ENCODE measurements at places on chromosomes 7 and 10.

DNA sequence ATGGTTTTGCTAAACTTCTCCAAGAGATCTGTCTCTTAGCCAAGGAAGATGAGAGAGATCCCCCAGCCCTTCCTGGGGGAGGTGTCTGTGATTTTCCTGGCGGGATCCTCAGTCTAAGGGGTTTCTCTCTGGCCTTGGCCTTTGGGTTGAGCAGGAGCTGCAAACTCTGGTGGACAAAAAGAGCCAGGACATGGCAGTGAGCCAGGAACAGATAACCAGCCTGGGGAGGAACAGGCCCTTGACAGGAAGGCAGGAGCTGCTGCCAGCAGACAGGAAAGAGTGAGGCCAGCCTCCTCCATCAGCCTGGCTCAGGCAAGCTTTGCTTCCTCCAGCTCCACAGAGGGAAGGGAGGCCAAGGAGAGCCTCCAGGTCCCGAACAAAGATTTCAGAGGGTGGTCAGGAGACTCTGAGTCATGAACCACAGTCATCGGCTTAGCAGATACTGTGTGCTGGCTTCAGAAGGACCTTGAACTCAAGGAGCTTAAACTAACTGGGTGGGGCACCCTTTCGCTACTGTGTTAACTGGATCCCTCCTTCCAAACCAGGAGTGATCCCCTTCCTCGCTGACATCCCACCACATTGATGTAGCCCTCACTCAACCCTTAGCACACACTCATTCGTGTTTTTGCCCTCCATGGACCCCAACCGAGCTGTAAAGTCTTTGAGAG is 34.7 kb downstream of the DDIT4 start:
- no peak for DNase-seq

DNA sequence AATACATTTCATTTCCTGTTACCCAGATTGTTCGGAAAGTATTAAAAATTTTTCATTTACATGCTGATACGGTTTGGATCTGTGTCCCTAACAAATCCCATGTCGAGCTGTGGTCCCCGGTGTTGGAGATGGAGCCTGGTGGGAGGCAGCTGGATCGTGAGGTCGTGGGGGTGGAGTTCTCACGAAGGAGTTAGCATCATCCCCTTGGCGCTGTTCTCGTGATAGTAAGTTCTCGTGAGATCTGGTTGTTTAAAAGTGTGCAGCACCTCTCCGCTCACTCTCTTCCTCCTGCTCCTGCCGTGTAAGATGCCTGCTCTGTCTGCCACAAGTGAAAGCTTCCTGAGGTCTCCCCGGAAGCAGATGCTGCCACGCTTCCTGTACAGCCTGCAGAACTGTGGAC is 30.9 kb downstream of the PLEKHS1 start:
- no peak for DNase-seq

- DNase-seq: no peak
These were observed 11.2 kb downstream of the WDFY4 start for GRCh38 chr10:48695636-48696534.

- DNase-seq: no peak
These were observed 49.7 kb downstream of the MICALL2 start for GRCh38 chr7:1409555-1409954.

DNA sequence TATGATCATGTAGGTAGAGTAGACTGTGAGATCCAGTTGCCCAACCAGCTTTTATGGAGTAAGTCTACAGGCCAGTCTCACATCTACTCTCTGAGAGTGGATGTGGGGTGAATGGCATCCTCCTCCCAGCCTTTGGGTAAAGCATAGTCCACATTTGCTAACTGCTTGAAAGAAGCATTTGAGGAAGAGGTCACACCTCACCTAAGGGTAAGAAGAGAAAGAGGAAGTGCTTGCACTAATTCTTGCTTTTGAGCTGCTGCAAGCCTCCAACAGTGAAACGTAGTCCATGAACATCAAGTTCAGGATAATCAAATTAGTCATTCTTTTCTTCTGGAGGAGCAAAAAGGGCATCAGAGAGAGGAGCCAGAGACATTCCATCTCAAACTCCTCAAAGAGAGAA is 93.9 kb upstream of the AGR3 start:
- DNase-seq: no peak

DNA sequence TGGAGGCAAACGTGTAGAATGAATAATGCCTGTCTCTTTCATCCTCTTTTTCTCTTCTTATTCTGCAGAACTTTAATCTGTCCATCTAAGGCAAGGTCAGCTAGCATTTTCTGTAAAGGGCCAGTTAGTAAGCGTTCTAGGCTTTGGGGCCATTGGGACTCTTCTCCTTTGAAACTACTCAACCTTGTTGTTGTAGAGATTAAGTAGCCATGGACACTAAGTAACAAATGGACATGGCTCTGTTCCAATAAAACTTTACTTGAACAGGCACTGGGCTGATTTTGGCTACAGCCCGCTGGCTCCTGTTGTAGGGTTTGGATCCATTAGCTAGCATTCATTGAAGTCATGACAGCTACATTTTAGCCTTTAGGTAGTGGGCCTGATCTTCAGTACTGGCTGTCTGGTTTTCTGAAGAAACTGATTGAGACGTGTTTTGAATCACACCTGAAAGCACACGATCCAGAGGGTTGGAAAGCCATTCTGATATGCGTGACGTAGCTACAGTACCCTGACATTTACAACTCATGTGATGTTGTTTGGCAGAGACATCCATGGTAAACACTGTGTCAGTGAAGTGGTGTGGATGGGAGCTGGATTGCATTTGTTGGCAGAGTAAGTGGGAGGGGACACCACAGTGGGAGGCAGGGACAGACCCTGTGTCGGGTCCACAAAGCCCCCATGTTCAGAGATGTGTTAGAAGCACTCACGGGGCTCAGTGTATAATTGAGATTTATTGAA is 92.5 kb downstream of the MTPN start:
- no peak for DNase-seq

DNA sequence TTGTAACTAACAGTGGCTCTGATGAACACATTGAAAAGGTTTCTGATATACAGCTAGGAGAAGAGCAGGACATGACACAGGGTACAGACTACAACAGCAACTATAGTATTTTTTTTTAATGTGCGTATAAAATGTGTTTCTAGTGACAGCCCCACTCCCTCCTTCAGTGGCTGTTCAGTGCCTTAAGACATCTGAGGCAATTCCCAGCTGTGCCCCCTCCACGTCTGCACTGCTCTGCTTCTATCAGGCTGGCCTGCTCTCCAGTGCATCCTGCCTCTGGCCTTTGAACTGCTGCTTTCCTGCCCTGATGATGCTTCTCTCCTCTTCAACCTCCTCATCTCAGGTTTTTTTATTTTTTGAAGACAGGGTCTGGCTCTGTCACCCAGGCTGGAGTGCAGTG is 111.2 kb downstream of the SPAG6 start:
- DNase-seq: no peak

- no peak for DNase-seq
These were observed 5.9 kb downstream of the SLIT1 start for GRCh38 chr10:97179731-97180362.

GRCh38 chr10:51834548-51834947 is 135.2 kb upstream of the CSTF2T start:
- no peak for DNase-seq

- DNase-seq: no peak
These were observed 16.5 kb downstream of the GBF1 start for GRCh38 chr10:102261842-102262241.

DNA sequence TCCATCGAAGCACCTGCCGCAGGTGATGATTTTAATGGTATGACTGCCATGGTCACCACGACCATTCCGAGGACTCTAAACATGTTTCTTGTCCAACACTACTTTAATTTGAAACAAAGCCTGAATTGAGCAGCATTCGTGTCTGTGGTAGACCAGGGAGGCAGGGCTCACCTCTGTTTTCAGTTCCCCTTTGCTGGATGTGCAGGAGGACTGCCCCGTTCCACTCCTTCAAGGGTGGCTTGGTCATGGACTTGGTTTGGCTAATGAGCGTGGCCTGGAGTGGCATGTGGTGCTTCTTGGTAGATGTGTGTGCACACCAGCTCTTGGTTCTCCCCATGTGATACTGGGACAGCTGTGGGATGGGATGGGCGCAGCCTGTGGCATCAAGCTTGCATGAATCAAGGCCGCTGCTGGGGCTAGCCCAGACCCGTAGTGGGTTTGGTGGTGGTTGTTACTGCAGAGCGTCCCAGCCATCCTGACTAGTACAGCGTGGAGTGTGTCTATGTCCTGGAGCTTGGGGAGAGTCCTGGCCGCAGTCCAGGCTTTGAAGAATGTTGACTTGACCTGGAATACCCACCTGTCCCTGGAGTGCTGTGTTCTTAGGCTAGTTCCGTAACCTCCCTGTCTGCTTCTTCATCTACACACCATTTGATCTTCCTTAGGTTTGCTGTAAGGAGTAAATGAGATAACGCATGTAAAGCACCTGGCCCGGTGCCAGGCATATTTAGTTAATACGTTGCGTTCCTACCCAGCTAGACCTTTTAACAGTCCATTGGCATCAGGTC is 34.8 kb downstream of the MGMT start:
- DNase-seq: no peak

GRCh38 chr7:44235582-44236332 is 35.0 kb downstream of the YKT6 start:
- DNase-seq: no peak

- no peak for DNase-seq
These were observed 40.1 kb downstream of the SEC23IP start for GRCh38 chr10:119932631-119933030.

GRCh38 chr10:45286980-45287379 is 28.4 kb downstream of the OR13A1 start:
- DNase-seq: no peak

GRCh38 chr7:93046641-93047040 is 71.1 kb downstream of the SAMD9 start:
- no peak for DNase-seq

DNA sequence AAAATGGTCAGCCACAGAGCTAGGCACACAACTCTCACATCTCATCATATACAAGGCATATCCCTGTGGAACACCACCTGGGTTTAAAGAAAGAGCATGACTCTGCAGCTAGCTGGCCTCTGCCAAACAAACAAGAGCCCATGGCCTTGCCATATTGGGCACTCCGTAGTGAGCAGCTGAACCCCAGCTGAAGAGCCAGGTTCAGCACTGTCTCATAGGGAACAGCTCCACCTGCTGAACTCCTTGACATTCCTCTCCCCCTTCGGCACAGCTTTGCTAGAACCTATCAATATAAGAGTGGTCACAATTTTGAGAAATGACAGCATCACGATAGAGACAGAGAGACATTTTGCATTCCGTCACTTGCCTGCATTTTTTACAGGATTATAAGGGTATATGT is 20.0 kb downstream of the SORCS1 start:
- DNase-seq: no peak

DNA sequence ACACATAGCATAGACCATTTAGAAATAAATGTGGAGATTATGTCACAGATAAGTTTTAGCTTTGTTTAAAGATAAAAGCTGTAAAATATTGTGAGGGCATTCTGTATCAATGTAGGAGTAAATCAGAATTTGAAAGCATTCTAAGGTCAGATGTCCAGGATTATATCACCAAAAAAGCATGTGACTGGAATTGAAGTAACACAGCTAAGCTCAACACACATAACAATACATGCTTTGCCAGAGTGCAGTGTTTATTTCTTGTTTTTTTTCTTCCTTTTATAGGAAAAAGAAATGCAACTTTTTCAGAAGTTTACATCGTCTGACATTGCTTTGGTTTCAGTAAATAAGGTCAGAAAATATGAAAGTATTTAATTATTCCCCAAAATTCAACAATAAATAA is 183.4 kb downstream of the HTR7 start:
- no peak for DNase-seq

DNA sequence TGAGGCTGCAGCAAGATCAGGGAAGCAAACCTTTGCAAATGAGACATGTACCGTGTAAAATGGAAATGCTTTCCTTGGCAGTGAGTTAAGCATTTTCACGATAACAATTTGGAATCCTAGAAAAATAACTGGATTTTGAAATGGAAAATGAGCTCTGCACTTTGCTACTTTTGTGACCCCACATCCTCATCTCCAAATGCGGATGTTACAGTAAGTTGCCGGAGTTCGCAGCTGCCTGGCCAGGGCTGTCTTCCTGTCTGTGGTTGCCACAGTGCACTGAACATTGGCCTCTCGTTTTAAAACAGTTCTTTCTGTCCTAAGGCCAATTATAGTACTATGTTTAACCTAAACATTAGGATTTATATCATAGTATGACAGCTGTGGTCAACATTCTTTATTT is 136.2 kb upstream of the FZD8 start:
- DNase-seq: no peak

DNA sequence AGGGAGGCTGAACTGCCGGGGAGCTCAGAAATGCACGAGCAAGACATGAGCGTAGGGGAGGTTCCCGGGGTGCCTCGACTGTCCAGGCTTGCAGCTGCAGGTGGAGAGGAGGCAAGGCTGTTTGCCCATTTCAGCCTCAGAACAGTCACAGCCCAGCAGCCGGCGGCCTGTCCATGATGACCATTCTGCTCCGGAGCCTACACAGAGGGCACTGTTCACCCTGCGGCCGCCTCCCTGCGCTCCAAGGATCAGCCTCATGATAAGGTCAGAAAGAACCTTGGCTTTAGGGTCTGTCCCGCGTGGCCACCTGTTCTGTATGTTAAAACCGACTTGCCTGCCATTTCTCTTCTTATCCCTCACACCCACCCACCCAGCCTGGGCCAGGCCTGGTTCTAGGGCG is 21.9 kb upstream of the CFAP46 start:
- no peak for DNase-seq

DNA sequence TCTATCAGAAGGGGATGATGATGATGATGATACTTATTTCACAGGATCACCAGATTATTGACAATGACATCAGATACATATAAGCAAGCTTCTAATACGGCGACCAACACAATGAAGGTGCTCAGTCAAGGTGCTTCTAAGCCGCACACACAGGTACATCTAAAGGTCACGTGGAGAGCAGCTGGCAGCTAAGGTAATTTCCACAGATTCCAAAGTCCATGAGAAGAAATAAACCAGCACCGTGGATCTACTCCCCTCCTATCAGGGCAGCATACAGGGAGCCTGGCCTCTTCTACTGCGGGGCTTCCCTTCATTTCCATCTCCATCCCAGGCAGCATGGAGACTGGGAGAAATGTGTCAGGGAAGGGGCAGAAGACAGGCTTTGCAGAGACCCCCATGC is 37.5 kb downstream of the DENND11 start:
- no peak for DNase-seq
